ENCODE measurements at places on chromosomes 5 and 9.

- DNase-seq: no peak
These were observed 155.7 kb downstream of the NXNL2 start for GRCh38 chr9:88690628-88691027.

DNA sequence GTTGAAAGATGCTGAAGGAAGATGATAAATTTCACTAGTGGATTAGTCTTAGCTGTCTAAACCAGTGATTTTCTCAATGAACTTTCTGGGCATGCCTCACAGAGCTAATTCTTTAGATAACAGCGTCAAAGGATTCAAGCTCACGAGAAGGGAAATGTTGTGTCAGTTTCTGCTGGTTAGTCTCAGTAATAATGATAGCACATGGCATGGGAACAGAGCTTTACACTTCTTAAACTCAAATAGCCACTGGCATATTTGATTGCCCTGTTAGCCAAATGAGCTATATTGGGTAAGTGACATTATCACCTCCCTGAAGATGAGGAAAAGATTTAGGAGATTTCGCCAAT is 139.3 kb upstream of the NR3C1 start:
- no peak for DNase-seq

GRCh38 chr5:7801891-7802614 is 48.9 kb downstream of the CFAP90 start:
- DNase-seq: no peak

DNA sequence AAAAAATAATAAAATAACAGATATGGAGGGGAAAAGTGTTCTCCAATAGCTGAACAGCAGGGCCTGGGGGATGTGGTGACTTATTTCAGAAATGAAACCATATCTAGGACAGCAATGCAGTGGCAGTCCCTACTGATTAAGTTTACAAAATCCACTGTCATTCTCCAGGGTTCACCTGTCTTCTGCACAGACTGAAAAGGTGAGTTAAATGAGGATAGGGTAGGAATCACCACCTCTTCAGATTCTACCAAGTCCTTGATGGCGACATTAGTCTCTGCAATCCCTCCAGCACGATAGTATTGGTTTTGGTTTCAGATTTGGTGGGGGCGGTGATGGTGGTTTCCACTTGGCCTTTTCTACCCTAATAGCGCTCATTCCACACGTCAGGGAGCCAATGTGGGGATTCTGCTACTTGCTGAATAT is 32.3 kb upstream of the NPM1 start:
- DNase-seq: no peak

DNA sequence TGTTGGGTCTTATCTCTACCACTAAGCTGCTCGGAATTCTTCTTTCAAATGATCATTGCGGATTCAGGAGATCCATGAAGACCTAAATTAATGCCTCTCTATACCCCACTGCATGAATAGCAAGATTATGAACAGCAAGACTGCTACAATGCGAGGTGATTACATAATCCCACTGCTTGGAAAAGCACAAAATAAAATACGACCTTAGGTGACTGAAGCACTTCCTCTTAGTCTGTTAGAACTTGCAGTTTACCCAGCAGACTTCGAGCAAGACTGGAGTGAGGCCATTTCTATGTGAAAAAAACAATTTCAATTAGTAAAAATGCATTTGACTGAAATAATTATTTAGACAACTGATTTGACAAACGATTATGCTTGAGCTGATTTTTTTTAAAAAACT is 59.8 kb downstream of the SH3RF2 start:
- DNase-seq: no peak

GRCh38 chr9:81621785-81622259 is 67.5 kb downstream of the TLE1 start:
- no peak for DNase-seq

DNA sequence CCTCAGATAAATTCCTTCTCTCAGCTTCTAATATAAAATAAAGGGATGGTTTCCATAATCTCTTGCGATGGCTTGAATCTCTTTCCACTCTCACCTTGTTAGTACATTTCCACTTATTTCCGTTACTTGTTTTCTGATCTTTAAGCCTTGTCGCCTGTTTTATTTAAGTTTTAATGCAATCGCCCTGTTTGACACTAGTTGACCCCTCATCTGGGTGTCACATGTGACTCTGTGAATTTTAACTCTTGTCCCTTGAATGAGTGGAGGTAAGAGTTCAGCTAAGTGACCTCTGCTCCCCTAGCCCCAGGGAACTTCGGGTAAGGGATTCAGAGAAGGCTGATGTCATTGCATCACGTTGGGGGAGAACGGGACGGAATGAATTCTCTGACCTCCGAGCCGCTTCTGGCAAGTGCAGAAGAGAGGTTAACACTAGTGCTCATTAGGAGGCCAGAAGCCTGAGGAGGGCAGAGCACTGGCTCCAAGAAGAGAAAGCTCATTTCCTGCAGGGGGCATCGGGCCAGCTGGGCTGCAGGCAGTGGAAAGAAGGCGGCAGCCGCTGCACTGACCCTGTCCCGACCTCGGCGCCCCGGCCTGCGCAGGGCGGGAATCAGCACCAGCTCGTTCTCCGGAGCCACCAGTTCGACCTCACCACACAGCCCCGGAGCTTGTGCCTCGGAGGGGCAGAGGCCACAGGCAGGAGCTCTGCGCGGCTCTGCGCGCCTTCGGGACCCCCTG is 569 bp downstream of the HINT2 start:
- DNase-seq: no peak

DNA sequence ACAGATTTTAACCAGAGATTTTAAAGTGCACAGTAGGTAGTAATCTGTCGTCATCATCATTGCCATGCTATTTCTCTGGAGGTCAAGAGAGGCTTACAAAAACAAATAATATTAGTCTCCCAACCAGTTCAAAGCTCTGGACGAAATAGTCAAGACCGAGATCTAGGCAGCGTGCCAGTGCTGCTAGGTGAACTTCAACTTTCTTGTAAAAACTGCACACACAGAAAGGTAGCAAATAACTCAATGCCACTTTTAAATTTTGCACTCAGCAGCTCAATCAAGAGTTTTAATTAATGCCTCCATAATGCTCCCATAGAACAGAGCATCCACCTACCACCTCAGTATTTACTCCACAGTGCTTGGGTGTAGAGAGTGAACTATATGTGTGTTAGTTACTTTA is 656.8 kb downstream of the IRX1 start:
- DNase-seq: no peak

- DNase-seq: no peak
These were observed 80.8 kb upstream of the ICE1 start for GRCh38 chr5:5341531-5342292.

All from Panc1 (cell line).